ENCODE measurements at places on chromosomes 3 and 15.

GRCh38 chr15:70507772-70508371, 255.5 kb downstream of the UACA start:
- DNase-seq, result no peak

GRCh38 chr3:130849091-130849552, 44.8 kb upstream of the ATP2C1 start:
- DNase-seq, result no peak

DNA sequence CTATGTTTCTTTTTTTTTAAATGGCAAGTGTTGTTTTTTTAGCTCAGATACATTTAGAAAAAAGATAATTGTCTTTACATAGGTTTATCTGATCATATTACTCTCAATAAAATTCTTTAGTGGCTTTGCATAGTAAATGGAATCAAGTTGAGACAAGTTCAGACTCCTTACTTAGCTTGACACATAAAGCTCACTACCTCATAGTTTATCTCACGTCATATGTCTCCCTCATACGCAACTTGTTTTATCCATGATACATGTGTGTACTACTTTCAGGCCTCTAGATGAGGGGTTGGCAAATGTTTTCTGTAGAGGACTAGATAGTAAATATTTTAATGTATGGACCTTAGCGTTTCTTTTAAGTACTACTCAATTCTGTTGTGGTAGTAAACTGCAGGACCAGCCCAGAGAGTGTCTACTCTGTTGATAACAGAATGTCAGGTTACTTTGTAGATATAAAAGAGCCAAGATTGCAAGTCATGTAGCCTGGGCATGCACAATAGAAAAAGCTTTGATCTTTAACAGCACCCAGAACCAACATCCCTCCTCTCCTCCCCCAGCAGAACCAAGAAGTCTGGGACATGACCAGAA, 28.2 kb upstream of the MGA start:
- no peak for DNase-seq

DNA sequence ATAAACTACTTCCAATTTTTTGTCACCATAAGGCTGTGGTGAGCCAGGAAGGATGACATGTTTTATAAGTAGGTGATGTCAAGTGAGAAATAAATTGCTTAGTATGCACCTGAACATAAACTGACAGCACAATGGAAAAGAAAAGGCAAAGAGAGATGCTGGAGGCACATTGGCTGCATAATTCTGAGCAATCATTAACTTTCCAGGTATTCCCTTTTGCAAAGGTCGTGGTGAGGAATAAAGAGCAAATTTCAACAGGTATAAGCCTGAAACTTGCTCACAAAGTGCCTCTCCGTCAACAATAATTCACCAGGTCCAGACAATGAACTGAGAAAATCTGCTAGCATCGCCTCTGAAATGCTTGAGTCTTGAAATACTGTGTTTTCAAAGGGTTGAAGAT, 48.2 kb downstream of the ITGB5 start:
- DNase-seq, result no peak

- peak; percentile 35 for DNase-seq
These were observed 44.5 kb downstream of the RIOX2 start for GRCh38 chr3:97927704-97928103.

- DNase-seq, result no peak
These were observed 2.1 kb upstream of the GTF2A2 start for GRCh38 chr15:59659366-59659765.

DNA sequence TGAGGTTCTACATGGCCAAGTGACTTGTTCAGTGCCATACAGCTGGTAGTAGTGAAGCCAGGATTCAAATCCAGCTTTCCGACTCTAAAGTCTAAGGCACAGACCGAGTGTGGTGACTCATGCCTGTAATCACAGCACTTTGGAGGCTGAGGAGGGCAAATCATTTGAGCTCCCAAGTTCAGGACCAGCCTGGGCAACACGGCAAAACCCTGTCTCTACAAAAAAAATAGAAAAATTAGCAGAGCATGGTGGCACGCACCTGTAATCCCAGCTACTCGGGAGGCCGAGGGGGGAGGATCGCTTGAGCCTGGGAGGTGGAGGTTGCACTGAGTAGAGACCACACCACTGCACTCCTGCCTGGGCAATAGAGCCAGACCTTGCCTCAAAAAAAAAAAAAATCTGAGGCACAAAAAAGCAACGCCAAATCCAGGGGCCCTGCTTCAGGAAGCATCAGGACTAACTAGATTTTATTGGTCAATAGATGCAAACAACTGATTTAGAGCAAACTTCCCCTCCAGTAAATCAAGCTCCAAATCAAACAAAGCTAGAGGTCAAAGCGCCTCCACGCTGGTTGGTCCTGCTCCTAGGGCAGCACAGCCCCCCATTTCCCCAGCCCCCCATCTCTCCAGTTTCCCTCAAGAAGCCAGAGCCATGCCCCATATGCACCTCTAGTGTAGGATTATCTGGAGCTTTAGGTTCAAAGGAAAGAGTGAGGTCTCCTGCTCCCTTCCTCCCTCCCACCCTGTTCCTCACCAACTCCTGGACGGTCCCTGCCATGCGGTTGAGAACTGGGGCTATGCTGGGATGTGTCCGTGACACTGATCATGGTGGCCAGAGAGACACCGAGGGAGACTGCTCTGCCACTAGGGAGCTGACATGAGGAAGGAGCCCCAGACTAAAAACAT, 2.9 kb upstream of the TNK2 start:
- DNase-seq, result no peak

DNA sequence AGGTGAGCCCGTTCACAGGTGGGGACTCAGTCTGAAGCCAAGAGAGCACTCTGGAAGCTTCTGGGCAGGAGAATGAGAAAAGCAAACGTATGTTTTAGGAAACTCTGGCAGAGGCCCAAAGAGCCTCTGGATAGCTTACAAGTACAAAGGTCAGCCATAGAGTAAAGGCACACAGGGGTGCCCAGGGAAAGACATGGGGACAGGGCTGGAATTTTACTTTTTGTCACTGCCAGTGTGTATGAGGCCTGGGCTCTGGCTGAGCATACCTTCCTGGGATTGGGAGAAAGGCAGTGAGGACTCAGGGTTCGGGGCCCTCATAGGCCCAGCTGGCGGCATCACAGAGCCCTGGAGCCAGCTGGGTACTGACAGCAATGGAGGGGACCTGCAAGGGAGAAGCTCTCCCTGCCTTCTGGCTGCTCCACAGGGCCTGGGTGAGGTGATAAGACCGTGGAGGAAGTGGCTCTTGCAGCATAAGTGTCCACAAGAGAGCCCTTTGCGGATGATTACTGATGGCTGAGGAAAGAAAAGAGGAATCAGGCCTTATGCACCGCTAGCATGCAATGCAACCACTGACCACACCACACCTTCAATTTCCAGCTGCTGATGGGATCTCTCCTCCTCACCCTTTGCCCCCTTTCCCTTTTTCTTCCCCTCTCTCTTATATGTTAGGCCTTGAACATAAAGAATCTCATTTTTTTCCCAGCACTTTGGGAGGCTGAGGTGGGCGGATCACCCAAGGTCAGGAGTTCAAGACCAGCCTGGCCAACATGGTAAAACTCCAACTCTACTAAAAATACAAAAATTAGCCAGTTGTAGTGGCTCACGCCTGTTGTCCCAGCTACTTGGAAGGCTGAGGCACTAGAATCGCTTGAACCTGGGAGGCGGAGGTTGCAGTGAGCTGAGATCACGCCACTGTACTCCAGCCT, 25.1 kb upstream of the BCL2L10 start:
- DNase-seq, result no peak

DNA sequence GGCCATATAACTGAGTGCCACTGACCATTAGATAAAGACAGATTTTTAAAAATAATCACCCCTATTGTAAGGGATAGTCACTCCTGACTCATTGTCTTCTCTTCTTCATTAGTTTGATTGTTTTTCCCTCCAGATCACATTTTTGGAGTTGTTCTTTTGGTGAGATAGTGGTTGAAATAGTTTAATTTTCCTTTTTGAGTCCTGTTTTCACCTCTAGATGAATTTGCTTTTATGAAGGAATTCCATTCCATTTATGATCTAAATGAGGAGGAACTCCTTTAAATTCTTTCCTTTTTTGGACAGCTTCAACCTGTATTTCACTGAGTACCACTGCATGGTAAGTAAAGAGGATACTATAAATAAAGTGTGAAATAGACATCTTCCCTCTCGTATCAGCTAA, 112.4 kb downstream of the GREM1 start:
- no peak for DNase-seq

- no peak for DNase-seq
These were observed 17.6 kb downstream of the C15orf62 start for GRCh38 chr15:40787344-40787841.

GRCh38 chr3:73685061-73685460, 60.3 kb upstream of the PDZRN3 start:
- no peak for DNase-seq

DNA sequence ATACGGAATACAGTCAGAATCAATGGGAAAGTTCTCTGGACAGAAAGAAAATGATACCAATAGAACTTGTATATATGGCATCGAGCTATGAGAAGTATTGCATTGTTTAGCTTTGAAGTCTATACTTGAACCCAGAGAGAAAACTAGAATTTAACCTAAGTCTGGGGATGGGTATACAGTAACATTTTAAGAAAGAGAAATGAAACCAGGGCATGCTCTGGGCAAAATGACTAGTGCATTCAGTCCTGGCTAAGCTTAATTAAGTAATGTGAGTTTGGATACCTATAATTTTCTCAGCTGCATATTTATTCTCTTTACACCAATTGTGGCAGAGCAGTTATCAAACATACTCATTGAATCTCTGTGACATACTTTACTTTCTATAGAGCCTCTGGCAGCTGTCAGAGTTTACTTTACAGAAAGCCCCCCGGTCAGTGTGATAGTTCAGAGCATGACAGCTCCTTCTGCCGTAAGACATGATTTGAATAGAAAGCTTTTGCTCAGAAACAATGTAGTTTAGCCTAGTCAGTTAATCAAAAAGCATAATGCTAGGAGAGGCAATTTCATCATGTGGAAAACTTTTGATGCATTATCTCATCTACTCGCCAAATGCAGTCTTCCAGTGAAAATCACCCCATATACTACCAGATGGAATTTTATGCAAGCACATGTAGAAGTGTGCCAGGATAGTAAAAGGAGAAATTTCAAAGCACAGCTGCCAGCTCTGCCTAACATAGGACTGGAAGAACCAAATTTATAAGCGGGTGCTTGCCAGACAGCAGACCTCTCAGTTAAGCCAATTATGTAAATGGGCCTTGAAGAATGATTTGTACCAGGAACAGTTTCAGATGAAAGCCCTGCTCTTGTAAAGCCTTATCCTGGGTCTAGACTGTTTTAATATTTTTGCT, 40.7 kb downstream of the OXSM start:
- DNase-seq, result no peak

GRCh38 chr3:44995142-44995770, 19.2 kb downstream of the EXOSC7 start:
- DNase-seq, result peak; percentile 55

DNA sequence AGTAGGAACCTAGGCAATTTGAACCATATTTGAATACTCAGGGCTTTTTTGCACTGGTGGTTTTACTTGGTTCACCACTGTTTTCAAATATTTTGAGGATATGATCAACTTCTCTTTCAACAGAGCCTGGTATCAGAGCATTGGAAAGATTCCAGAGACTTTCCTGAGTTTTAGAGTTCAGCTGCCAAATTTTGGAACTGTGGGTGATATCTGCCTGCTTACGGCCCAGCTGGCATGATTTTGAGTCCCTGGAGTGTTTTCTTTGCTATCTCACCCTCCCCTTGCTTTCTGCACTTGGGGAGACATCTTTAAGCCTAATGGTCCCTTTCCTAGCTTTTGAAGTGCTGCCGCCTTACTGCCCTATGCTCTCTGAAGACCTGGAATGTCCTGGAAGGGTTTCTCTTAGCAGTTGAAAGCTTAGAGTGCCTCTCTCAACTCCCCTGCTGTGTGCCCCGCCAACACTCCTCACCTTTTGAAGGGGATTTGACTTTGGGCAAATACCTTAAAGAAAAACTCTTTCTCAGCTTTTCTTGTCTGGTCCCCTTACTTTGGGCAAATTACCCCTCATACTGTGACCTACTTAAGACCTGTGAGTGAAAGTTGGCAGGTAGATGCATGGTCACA, 539.1 kb downstream of the MFSD1 start:
- no peak for DNase-seq

- no peak for DNase-seq
These were observed 89.1 kb downstream of the NEO1 start for GRCh38 chr15:73141216-73141900.

- DNase-seq, result no peak
These were observed 137.4 kb upstream of the UMPS start for GRCh38 chr3:124592658-124593441.

- no peak for DNase-seq
These were observed 18.5 kb downstream of the PAK2 start for GRCh38 chr3:196757876-196758739.

DNA sequence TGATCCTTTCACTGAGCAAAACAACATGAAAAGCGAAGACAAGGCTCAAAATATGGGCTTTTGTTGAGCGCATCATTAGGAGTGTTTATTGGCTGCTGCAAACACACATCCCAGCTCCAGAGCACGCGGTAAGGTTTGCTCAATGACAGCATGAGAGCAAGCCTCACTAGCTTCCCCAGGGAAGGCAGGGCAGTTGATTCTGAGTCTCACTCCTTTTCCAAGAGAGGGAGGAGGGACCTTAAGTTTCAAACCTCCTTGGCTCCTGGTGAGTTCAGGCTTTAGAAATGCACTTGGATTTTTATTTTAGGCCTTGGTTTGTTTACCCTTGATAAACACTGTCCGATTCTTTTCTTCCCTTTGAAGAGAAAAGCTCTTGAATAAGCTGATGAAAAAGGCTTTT, 69.1 kb upstream of the CACNA2D3 start:
- DNase-seq, result no peak

GRCh38 chr3:182121401-182121800, 409.7 kb downstream of the SOX2 start:
- no peak for DNase-seq

DNA sequence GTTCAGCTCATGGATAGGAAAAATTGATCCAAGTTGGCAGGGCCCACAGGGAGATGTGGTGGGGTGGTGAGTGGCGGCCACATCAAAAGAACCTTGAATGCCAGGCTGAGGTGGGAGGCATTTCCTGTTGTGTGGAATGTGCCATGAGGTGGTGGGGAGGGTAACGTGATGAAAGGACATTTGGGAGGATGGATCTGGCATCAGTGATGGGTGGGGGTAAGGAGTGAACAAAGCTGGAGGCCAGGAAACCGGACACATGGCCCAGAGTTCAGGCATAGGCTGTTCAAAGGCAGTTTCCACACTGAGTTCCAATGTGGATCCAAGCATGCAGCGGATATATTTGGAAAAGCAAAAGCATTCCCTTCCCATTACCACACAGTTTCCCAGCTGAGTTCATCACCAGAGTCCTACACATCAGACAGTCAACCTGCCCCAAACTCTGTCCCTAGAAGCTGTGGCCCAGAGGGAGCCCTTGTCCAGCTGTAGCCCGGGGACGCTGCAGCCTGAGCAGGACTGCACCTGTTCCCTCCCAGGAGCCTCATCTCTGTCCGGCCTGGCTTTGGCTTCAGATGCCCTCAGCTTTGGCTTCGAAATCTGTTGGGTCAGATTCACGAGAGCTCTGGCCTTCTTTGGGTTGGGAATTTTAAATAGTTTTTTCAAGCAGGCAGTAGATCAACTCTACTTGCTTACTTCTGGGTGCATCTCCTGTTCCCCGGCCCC, 37.8 kb upstream of the GOLGA6B start:
- no peak for DNase-seq

- no peak for DNase-seq
These were observed 96.3 kb downstream of the PTPRG start for GRCh38 chr3:61657689-61658088.
